Muscle of back (tissue), 13 donors: ENCODE measurements at places on chromosomes 5 and 9. TPM values are rescaled to one million over a fixed set of nuclear protein-coding genes. Genes with fewer than 3 reads are reported as not detected.
A peak's percentile ranks its signal among the peaks of the same experiment; 100 is the strongest.

STPG3 gene
- 0.32 TPM for polyA plus RNA-seq

ANXA2R gene
- polyA plus RNA-seq = 0.64 TPM

SCGB3A2 gene
- polyA plus RNA-seq = not detected

LOX gene
- 113 TPM for polyA plus RNA-seq

- DNase-seq = no peak
Measured at GRCh38 chr9:116322521-116322920, 168.9 kb downstream of the PAPPA start.

DNA sequence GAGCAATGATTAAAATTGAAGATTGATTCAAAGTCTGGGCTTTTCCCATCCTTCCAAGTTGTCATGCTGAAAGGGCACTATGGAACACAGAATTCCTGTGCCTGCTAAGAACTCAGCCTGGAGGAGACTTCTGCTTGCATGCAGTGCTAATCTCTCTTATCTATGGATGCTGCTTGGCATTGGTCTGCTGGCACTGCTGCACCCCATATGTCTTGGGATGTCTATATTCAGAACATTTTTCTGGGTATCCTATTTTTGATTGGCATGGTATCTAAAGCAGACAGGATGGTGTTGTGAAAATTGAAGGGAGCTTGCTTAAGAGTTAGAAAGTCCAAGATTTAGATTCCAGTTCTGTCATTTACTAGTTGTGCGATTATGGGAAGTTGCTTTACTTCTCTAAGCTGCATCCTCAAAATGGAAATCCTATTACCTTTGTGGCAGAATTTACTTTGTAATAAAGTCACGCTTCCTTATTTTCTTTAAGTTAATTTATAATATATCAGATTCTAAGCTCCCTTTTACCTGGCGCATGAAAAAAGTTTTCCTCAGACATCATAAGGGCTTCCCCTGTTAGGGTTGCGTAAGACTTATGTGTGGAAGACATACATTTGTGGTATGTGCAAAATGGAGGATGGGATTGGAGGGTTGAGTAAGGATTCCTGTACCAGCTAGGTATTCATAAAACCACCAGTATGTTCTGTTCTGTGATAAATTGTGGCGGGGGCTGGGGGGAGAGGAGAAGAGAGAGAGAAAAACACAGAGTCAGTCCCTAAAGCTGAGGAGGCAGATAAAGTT lies 254.0 kb downstream of the DMAC1 start:
- no peak for DNase-seq

DNA sequence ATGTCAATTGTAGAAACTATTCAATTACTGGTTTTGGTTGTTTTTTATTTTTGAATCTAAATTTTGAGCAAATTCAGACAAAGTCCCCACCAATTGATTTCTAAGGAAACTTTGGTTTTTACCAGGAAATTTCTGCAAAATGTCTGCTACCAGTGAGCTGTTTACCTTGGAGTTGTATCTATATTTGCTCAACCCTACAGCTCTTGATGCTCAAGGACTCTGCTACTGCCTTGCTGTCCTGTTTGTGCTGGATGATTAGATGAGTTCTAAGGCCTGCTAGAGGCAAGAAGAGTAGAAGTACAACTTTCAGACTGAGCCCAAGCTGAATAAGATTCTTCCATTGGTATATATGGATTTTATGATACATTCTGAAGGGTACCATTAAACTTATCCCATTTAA lies 42.6 kb upstream of the KIF2A start:
- DNase-seq = no peak

DNA sequence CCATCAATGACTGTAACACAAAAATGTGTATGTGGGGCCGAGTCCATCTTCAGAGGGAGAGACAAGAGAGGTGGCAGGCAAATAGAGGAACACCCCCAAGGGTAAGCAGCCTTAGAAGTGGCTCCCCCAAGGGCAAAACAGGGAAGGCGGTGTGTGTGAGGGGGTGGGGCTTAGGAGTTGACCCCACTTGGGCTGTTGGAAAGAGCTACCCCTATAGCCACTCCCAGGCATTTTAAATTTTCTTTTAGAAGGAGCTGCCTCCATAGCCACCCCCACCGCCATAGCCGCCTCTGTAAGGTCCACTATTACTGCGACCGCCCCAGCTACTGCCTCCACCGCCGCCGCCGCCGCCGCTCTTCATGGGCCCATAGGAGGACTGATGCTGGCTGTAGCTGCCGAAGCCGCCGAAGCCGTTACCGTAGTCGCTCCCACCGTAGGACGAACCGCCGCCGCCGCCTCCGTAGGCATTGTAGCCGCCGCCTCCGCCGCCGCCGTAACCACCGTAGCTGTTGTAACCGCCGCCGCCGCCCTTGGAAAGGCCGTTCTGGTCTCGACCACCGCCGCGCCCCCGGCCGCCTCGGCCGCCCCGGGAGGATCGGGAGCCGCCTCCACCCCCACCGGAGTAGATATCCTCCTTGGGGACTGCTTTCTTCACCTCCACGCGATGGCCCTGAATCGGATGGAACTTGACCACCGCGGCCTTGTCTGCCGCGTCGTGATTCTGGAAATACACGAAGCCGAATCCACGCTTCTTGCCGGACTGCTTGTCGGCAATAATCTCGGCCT lies 1.1 kb downstream of the HNRNPA0 start:
- peak; percentile 38 for DNase-seq

GRCh38 chr5:173963867-173964441 lies 25.0 kb upstream of the C5orf47 start:
- DNase-seq = no peak

- no peak for DNase-seq
Measured at GRCh38 chr9:123373946-123374345, 17.9 kb downstream of the CRB2 start.

DNA sequence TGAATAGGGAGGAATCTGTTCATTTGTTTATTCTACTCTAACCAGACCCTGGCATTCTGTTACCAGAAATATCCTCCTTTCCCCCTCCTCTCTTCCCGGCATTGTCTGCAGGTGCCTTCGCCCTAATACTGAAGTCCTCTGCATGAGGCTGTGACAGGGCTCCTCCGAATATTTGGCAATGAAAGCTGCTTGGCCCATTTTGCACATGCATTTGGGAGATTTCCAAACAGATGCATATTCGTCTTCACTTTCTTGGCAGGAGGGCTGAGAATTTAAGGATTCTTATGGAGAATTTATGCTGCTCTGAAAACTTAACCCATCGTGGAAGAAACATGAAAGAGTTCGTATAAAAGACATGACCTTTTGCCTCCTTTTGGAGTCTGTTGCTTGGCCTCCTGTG lies 484.0 kb downstream of the ZNF608 start:
- peak; percentile 67 for DNase-seq

DNA sequence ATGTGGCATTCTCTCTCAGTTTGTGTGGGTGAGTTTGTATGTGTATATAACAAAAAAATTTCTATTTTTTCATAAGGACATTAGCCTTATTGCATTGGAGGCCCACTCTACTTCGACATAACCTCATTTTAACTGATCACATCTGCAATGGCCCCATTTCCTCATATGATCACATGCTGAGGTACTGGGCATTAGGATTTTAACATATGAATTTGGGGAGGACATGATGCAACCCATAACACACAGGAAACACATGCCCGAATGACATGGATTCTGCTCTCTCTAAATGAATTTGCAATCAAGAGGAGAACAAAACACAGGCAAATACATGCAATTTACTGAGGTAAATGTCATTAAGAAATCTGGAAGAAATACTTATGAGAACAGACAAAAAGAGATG lies 92.1 kb upstream of the COX7C start:
- no peak for DNase-seq

GRCh38 chr5:43191740-43192557 lies at the start of gene NIM1K:
Gene NIM1K, plus strand, starts transcription at chr5:43192225. Its CDS starts 53,551 bp downstream, at chr5:43245776.
- DNase-seq = peak; percentile 77

GRCh38 chr5:33840927-33841547 lies 50.8 kb downstream of the ADAMTS12 start:
- no peak for DNase-seq

DNA sequence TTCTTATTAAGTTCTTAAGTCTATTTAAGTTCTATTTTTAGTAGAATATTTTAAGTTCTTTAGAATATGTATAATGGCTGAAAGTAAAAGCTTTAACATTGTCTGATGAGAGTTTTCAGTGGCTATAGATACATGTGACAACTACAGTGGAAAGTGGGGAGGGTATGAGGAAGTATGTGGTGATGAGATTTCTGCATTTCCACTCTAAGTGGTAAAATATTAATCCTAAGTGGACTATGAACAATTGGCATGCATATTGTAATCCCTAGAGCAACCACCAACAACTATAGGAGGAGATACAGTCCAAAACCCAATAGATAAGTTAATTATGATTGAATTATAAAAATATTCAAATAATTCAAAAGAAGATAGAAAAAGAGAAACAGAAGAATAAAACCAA lies 183.6 kb downstream of the GADD45G start:
- no peak for DNase-seq

GRCh38 chr5:72996632-72997031 lies 40.8 kb downstream of the FCHO2 start:
- DNase-seq = no peak

DNA sequence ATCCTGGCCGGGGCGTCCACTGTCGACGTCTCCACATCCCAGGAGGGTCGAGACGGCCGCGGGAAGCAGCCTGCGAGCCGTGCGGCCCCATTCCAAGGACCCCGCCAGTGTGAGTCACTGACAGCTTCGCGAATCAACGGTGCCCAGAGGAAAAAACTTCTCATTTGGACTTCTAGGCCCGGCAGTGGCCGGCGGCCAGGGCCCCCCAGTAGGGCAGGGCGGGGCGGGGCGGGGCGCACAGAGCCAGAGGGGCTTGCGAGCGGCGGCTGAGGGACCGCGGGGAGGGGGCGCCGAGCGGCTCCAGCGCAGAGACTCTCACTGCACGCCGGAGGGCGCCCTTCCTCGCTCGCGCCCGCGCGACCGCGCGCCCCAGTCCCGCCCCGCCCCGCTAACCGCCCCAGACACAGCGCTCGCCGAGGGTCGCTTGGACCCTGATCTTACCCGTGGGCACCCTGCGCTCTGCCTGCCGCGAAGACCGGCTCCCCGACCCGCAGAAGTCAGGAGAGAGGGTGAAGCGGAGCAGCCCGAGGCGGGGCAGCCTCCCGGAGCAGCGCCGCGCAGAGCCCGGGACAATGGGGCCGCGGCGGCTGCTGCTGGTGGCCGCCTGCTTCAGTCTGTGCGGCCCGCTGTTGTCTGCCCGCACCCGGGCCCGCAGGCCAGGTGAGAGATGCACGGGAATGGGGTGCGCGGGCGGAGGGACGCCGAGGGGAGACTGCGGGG lies at the start of gene F2R:
TSS of gene F2R (plus strand) at position 391 of the 720 bp plus-strand sequence. CDS start at position 573, 182 bp downstream.
- peak; percentile 93 for DNase-seq

GRCh38 chr5:107477492-107477891 lies 193.2 kb downstream of the EFNA5 start:
- DNase-seq = no peak

DNA sequence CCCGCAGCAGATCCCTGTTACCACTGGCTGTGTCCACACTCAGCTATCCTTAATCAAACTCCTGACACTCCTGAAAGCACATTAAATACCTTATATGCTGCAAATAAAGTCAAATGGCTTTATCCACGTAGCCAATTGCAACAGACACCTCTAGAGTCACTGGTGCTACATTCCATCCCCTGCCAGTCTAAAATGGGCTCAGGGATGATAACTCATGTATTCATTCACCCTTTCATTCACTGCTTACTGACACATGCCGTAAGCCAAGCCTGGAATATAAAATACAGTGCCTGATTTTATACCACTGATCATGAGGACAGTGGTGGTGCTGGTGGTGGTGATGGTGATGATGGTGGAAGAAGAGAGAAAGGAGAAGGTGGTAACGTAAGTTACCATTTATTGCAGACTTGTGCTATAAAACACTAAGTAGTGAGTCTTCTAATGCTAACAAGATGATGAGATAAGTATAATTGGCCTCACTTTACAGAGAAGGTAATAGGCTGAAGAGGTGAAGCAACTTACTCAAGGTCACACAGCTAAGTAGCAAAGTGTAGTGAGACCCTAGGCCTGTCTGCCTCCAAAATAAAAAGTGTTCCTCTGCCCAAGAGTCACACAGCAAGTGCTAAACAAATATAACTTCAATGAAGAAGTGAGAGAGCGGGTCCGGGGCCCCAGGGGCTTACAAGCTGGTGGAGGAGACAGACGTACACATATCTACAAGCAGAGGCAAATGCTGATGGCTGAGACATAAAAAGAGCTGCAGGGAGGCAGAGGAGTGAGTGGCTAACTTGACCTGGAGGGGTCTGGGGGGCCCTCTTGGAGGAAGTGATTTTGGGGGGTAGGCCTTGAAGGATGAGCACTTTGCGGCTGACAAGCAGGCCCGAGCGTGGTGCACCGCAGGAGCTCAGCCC lies 1.2 kb downstream of the TTLL11 start:
- no peak for DNase-seq
